ENCODE measurements at places on chromosomes 6 and 20.

DNA sequence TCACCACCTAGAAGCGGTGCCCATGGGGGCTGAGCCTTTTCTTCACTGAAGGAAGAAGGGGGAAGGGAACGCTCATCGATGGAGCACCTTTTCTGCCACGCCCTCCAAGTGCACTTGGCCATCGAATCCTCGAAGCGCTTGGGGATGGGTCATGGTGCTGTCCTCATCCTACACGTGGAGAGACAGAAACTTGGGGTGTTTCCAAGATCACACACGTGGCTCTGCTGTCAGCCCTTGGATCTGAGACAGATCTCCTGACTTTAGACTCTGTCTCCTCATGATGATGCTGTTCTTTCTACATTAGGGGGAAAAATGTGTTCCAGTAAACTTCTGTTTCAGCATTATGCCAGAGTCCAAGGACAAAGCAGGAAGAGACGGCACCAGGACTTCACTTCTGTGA lies 78.5 kb downstream of the SYNDIG1 start:
- DNase-seq = no peak

DNA sequence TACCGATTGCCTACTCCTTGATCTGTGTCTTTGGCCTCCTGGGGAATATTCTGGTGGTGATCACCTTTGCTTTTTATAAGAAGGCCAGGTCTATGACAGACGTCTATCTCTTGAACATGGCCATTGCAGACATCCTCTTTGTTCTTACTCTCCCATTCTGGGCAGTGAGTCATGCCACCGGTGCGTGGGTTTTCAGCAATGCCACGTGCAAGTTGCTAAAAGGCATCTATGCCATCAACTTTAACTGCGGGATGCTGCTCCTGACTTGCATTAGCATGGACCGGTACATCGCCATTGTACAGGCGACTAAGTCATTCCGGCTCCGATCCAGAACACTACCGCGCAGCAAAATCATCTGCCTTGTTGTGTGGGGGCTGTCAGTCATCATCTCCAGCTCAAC lies 13.5 kb downstream of the CCR6 start:
- no peak for DNase-seq

DNA sequence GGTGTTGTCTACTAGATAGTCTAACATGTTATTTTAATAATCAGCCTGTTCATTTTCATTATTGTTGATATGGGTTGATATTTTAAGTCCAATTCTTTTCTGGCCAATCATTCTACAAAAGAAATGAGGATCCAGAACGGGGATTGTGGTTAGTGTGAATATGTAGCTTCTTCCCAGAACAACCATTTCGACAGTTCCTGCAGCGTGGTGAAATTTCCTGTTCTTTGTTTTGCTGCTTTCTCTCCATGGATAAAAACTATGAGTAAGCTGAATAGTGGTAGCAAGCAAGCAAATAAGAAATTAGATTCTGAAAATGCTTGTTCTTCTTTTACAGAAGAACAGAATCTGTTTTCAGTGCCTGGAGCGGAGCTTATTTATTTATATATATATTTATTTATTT lies 65.5 kb upstream of the F13A1 start:
- no peak for DNase-seq

GRCh38 chr6:100353276-100354015 lies 111.3 kb downstream of the SIM1 start:
- DNase-seq = no peak

- DNase-seq = no peak
Observed at GRCh38 chr20:44180814-44181213, 6.2 kb downstream of the JPH2 start.

DNA sequence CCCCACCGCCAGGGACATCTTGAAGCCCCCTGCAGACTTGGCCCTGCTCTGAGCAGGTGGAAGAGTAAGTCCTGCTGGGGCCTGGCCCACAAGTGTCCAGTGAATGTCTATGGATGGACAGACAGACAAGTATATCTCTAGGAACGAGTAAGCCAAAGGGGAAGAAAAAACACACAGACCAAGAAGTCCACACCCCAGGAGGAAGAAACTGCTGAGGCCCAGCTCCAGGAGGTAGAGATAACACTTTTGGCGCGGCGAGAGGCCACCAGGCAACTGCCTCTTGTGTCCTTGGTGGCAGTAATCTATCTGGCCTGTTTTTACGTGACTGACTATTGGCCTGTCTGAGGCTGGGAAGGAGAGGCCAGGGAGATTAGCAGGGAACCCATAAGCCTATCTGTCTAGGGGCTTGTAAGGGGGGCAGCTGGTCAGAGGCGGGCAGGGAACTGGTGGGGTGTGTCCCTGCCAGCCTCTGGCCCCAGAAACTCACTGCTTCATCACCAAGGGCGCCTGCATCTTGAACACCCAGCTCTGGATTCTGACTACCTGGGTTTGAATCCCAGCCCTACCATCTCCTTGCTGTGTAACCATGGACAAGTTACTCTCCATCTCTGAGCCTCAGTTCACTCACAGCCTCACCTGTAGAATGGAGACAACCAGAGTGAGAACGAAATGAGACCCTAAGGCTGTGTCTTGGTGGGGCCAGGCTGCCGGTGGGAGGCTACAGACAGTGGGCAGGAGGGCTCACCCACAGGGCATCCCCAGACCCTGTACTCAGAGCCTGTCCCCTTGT lies 31.3 kb downstream of the C20orf203 start:
- no peak for DNase-seq

DNA sequence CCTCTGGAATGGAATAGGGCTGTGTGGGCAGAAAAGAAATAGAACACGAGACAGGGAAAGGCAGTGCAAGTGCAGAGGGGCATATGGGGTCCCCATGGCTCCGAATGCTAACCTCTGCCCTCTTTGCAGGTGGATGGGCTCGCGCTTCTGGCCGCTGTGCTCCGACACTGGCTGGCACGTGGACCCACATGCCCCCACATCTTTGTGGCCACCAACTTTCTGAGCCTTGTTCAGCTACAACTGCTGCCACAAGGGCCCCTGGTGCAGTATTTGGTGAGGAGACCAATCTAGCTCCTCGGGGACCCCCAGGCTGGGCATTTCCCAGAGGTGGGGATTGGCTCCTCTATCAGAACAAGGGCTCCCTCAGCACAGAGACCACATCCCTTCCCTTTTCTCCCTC lies 1.1 kb upstream of the SAPCD1 start:
- no peak for DNase-seq

DNA sequence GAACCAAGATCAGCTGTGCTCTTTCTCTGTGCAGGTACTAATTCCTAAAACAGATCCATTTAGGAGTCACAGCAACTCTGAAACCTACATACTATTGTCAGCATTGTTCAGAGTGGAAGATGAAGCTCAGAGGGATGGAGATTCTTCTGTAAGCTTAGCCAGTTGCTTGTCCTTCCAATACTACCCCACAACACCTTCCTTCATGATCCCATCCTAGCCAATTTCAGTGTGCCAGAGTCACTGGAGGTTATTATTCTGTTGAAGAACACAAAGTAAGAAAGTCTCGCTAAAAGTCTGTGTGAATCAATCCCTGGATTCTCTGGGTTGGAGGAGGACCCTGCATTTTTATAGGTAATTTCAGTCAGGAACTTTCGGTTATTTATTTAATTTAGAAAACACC lies 2.3 kb downstream of the POPDC3 start:
- no peak for DNase-seq

DNA sequence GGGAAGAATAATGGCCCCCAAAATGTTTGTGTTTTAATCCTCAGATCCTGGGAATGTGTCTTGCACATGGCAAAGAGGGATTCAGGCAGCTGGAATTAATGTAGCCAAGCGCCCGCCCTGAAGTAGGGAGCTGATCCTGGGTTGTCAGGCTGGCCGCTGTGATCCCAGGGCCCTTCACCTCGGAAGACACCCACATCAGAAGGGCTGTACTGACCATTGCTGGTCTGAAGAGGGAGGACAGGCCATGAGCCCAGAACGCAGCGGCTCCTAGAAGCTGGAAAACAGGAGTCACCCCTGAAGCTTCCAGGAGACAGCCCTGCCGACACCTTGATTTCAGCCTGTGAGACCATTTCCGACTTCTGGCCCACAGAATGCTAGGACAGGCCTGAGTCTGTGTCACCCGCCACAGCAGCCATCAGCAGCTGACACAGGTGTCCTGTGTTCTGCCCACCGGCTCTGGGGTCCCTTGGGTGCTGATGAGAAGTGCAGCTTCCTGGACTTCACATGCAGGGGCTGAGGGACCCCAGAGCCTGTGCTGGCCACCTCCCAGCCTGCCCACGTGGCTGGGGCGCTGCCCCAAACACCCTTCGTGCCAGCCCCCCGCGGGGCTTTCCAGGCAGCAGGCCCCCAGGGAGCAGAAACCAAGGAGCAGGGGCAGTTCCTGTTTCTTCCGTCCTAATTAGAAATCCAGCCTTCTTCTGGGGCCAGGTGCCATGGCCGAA lies 86.3 kb downstream of the ERMARD start:
- no peak for DNase-seq

- DNase-seq = no peak
Observed at GRCh38 chr6:148425443-148425842, 82.8 kb downstream of the SASH1 start.

- DNase-seq = no peak
Observed at GRCh38 chr6:170067181-170067641, 223.7 kb downstream of the DLL1 start.

- DNase-seq = peak; percentile 9
Observed at GRCh38 chr6:140858381-140858971, 1274.2 kb upstream of the GJE1 start.

DNA sequence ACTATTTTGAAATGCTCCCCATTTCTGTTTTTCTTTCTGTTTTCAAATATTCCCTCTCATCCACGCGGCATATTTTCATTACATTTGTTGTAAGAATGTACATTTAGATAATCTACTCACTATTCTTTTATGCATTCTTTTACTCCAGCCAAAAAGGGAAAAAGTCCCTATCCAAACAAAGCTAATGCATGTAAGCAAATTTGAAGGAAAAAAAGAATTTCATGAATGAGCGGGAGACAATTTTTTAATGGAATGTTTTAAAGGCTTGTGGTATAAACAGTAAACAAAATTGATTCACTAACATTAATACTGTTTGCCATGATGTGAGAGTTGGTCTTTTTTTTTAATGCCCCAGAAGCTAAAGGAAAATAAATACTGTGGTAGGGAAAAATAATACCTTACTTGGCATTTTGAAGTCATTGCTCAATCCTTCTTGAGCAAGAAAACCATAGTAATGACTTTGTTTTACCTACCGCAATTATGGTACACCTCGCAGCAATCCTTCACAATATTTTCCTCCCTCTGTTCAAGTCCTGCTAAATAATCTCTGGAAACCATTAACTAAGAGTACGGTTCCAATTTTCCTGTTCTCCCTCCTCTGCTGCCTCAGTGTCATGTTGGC lies 79.0 kb downstream of the BACH2 start:
- DNase-seq = peak; percentile 29

DNA sequence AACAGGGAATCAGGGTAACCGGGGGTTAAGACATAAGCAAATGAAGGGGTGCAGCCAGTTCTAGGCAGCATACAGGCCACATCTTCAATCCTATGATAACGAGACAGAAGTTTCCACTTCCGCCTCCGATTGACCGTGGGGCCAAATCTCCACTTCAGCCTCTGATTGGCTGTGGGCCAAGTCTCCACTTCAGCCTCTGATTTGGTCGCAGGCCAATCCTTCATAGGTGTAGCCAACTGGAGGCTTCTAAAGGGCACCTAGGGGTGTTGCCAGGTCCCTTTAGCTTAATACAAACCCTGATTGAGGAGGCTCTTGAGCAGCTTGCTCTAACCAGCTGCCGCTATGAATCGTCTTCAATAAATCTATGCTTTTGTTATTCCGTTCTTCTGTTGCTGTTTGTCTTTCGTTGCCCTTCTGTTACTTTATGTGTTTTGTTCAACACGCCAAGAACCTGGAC lies 2.1 kb upstream of the ERGIC3 start:
- no peak for DNase-seq

GRCh38 chr20:32621891-32622584 lies 36.9 kb upstream of the NOL4L start:
- no peak for DNase-seq

DNA sequence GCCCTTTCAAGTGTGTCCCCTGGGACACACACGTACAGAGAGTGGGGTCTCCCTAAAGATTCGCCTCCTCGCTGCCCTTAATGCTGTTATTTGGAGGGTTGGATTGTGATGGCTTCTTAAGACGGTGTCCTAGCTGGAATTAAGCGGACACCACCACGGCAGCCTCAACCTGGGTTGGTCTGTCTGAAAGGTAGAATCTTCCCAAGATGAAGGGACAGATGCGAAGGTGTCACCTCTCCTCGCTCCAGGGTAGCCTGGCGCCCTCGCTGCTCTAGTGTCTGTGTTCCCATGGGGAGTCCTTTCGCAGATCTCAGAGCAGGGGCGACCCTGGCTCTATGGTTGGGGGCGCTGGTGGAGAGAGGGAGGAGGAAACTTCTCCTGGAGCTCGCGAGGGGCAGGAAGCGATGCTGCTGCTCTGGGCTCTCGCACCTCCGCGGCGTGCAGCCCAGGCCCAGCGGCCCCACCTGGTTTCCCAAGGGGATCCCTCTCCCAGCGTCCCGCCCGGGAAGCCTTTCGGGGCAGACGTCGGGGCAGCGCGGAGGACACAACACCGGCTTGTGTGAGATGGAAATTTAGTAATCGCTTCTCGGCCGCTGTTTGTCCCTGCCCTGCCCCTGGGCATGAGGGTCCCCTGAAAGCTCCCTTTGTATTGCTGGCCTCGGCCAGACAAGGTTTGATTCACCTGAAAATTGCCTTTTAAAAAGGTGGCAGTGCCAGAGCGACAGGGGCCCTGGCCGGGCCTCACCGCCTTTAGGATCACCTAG lies 1.7 kb downstream of the RSPO3 start:
- no peak for DNase-seq

- DNase-seq = no peak
Observed at GRCh38 chr6:11320914-11321597, 88.6 kb upstream of the NEDD9 start.

DNA sequence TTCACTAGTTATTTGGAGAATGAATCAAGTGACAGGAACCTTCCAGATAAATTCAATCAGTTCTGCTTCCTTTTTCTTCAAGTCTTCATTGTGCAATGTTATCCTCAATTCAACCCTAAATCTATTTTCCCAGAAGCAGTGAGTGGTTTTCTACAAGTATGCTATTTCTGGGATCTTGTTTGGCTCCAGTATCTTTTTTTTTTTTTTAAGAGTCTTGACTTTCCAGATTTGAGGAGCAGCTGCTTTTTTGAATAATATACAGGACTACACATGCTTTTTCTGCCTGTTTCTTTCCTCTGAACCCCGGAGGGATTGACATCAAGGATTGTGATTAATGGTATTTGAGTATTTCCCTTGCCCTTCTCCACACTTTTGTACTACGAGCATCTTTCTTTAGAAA lies 339.2 kb upstream of the JAG1 start:
- DNase-seq = no peak

DNA sequence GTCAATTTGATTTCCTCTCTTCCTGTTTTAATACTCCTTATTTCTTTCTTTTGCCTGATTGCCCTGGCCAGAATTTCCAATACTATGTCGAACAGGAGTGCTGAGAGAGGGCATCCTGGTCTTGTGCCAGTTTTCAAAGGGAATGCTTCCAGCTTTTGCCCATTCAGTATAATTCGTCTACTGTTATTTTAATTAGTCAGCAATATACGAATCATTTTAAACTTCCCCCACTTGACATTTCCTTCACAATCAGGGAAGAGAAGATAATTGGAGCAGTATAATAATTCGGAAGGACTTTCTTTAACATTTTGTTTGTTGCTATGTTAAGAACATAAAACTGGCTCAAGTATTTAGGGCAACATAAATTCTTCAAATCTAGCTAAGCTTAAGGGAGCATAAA lies 860.3 kb upstream of the SLC35B3 start:
- DNase-seq = no peak

Data from RCC 7860 (cell line).